ENCODE measurements at places on chromosomes 5 and 9.

GRCh38 chr5:149063017-149063687 lies at the start of gene SH3TC2:
SH3TC2 (minus strand) TSS chr5:149063062; CDS start chr5:149063022, 40 bp downstream.
- DNase-seq: no peak

- DNase-seq: no peak
These were observed 11.7 kb downstream of the DNM1 start for GRCh38 chr9:128214571-128215490.

GRCh38 chr5:83633285-83633684 lies 87.4 kb downstream of the HAPLN1 start:
- DNase-seq: no peak

DNA sequence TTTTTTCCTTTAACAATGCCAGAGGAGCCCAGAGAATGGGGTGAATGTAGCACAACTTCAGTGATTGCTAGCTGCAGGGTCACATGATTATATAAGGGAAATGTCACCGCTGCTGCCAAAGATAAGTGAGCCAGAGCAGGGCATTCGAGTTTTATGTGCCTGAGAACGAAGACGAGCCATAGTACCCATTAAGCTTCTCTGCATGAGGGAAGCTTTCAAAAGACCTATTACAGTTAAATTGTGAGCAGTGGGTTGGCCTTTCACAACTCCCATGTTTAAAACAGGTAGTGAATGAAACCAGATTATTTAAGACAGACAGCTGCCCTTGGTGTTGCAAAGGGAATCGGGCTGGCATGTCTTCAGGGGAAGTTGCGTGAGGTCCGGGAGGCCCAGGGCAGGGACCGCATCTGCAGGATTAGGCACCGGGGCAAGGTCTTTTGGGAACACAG lies 82.4 kb upstream of the TNFAIP8 start:
- DNase-seq: no peak

DNA sequence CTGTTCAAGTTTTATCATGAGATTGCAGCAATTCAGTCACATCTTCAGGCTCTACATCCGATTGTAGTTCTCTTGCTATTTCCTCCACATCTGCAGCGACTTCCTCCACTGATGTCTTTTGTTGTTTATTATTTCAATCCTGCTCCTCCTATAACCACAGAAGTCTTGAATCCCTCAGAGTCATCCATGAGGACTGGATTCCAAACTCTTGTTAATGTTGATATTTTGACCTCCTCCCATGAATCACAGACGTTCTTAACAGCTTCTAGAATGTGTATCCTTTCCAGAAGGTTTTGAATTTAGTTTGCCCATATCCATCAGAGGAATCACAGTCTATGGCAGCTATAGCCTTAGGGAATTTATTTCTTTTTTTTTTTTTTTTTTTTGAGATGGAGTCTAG lies 3.6 kb downstream of the FBXO38 start:
- DNase-seq: no peak

GRCh38 chr5:56161439-56161823 lies 71.7 kb downstream of the ANKRD55 start:
- no peak for DNase-seq

GRCh38 chr5:36230151-36230790 lies 11.5 kb downstream of the NADK2 start:
- no peak for DNase-seq

- no peak for DNase-seq
These were observed 22.8 kb downstream of the CCDC69 start for GRCh38 chr5:151200913-151201595.

GRCh38 chr5:1027631-1028441 lies 19.2 kb downstream of the NKD2 start:
- no peak for DNase-seq

GRCh38 chr5:14545862-14546261 lies 35.7 kb upstream of the OTULINL start:
- DNase-seq: no peak

GRCh38 chr9:127835991-127836516 lies 18.4 kb downstream of the ENG start:
- DNase-seq: peak; percentile 34

- no peak for DNase-seq
These were observed 410.0 kb upstream of the CD180 start for GRCh38 chr5:67606586-67606947.

DNA sequence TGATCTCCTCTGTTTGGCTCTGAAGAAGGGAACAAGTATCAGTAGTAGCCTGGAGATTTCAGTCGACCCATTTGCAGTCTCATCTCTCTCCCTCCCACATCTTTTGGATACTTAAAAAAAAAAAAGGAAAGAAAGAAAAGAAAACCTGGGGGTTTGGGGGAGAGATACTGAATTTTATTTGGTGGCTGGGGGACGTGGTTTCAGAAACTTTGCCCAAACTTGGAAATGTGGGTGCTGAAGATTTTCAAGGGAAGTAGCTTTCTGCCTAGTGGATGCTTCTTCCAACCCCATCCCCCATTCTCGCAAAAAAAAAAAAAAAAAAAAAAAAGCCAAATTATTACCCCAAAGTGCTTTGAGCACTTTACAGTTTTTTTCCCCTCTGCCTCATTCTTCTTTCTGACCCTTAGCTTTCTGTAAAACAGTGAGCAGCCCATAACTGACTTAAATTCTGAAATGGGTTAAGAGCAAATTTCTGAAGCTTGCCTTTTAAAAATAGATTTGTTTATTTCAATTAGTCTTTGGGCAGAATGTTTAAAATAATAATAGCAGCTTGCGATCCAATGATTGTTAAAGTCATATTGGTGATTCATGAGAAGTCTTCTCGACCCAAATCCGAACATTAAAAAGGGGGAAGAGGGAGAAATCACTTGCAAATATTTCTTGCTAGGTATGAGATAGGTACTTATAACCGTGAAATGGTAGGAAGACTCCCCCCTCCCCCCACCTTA lies 894 bp downstream of the FST start:
- no peak for DNase-seq

GRCh38 chr5:137957948-137958347 lies 68.7 kb downstream of the PKD2L2 start:
- no peak for DNase-seq

DNA sequence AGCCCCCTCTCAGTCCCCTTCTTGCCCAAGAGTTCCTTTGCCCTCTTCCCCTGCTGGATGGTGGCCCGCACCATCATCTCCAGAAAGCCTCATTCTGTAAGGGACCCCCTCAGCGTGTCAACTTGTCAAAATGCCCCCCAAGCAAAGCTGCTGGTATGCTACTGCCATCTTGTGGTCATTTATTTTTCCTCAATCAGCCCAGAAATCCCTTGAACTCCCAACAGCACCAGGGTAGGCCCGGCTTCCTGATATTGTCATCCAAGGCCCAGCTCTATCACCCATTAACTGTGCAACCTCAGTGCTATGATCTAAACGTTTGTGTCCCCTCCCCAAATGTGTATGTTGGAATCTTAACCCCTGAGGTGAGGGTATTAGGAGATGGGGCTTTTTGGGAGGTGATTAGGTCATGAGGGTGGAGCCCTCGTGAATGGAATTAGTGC lies 53.2 kb upstream of the FBXW11 start:
- DNase-seq: no peak

- DNase-seq: no peak
These were observed 47.8 kb downstream of the S1PR3 start for GRCh38 chr9:89039104-89039465.

DNA sequence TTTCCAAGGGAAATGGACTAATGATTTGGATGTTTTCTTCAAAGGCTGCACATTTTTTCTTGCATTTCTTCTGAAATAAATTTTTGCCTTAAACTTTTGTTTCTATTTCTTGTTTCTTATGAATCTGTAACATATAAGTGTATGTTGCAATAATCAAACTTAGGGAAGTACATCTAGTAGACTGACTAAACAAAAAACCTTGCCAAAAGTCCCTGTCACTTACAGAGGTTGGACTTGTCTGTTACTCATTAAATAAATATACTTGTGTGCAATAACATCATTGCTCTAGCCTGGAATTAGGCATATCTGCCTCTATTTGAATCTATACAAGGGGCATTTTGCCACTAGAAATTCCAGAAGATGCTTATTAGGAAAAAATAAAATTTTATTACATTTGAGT lies 56.6 kb downstream of the C6 start:
- DNase-seq: no peak

GRCh38 chr9:81964218-81965171 lies 21.2 kb downstream of the SPATA31D3 start:
- no peak for DNase-seq

GRCh38 chr5:55895346-55895745 lies 44.2 kb downstream of the IL31RA start:
- no peak for DNase-seq

- DNase-seq: no peak
These were observed 161.9 kb downstream of the TRIO start for GRCh38 chr5:14305045-14305444.

GRCh38 chr9:116318468-116319374 lies 165.1 kb downstream of the PAPPA start:
- DNase-seq: no peak

DNA sequence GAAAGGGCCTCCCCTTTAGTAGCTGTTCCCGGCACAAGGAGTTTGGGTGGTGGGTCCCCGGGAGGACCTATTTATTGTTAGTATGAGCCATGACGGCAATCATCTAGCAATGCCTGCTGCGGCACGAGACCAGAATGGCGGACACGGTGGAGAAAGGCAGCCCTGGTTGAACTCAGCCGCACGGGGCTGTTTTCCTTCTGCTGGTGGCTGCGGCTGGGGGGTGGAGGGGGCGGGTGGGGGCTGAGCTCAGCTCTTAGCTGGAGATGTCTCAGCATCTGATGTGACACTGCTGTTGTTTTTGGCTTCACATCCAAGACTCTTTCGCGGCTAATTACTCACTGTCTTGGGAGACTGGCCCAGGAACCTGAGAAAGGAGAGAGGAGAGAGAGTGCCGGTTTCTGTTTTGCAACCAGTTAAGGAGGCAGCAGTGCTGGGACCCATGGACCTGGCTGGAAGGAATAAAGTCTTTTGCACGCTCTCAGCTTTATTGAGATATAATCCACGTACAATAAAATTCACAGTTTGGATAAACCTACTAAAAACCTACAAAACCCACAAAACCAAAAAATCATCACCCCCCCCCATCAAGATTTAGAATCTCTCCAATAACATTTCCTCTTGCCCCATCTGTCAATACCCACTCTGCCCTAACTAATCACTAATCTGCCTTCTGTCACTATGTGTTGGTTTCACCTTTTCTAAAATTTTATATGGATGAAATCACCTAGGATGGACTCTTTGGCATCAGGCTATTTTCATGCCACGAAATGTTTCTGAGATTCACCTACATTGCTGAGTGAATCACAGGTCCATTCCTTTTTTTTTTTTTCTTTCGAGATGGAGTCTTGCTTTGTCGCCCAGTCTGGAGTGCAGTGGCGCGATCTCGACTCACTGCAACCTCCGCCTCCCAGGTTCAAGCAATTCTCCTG lies 81.8 kb upstream of the NEURL1B start:
- no peak for DNase-seq
